ENCODE measurements at places on chromosomes 11 and 22.

DNA sequence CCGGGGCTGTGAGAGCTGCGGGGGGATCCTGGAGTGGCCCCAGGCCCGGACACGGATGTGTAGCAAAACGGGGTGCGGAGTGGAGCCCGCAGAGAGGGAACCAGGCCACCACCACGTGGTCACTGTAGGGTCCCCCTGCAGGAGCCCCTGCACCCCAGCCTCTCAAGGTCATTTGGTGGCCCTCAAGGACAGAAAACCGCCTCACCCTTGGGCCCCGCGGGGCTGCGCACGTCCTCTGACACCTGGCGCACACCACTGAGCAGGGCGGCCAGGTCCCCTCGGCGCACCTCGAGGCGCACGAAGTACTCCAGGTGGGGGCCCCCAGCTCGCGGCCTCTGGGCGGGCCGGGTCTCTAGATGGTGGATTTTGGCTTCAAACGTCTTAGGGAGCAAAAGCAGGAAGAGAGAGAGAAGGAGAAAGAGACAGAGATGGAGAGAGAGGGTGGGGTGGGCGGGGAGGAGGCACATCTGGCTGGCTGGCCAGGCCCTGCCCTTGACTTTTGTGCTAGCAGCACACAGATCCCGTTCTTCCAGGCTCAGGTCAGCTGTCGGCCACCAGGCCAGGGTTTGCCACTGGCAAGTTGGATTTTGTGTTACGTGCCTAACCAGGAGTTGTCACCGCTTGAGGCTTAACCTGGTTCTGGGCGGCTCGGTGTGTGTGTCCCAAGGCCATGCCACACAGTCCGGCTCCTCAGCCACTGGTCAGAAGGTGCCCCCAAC lies 3.2 kb downstream of the TH start:
- DNase-seq = peak; percentile 44

DNA sequence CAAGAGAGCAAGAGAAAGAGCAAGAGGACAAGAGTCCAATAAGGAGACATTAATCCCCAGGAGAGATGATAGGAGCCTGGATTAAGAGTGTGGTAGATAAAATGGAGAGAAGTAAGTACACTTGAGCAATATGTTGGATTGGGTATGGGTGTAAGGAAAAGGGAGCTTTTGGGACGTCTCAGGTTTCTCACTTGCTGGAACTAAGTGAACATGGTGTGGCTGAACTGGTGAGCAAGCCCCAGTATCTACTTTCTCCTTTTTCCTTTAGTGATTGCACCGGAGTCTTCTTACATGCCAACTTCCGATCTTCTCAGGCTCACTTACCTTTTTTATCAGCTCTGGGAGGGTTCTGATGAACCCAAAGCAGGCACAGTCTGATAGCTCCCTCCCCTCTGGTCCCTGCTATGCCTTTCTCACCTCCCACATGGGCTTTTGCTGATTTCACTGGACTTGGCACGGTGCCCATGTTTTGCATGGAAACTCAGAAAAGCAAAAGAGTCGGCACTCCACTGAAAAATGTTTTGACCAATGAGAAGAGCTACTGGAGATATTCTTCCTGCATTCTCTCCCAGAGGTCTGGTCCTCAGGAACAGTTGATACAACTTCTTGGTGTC lies 14.5 kb upstream of the APLNR start:
- no peak for DNase-seq

DNA sequence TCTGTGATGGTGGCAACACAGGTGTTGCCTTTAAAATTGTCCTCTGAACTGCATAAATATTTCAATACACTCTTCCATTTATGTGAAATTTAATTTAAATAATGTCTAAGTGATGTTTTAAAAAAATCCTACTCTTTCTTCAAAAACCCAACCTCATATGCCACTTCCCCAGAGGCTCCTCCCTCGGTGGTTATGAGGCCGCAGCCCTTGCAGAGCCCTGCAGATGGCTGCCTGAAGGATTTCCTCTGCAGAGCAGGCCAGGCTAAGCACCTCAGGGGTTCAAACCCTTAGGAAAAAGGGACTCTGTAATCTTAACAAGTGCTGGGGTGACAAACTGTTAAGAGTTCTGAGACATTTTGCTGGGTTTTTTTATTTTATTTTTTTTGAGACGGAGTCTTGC lies 25.2 kb downstream of the MORC2 start:
- DNase-seq = no peak

GRCh38 chr11:8025123-8025522 lies 38.0 kb downstream of the EIF3F start:
- DNase-seq = no peak

GRCh38 chr11:67544616-67545242 lies 21.5 kb upstream of the CABP2 start:
- DNase-seq = no peak

DNA sequence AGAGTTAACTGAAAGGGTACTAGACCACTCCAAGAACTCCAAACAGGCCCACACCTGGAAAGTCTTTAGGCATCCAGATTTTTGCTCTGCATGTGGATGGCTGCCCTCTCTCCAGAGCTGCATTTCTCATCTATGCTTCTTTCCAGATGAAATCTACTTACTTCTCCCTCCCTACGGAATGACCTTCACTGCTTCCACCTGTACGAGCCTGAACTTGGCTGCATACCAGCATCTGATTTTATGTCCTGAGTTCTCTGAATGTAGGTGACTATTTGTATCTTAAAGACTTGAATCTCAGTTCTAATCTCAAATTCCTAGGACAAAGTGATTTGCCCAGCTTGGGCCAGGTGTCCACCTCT lies 13.3 kb downstream of the CELF1 start:
- no peak for DNase-seq

DNA sequence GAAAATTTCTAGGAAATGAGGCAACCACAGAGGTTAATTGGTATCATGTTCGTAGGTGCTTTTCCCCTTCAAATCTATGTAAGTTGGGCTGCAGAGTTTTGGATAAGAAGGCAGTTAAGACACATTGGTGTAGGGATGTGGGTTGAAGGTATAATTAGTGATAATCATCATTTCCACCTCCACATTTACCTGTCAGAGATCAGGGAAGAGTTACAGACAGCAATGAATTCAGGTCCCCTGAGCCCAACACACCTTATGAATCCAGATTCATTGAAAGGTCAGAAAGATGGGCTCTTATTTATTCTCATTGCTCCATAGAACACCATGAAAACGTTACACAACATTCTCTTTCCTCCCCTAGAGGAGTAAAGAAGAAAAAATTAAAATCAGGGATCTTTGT lies 308.7 kb downstream of the C11orf87 start:
- no peak for DNase-seq

DNA sequence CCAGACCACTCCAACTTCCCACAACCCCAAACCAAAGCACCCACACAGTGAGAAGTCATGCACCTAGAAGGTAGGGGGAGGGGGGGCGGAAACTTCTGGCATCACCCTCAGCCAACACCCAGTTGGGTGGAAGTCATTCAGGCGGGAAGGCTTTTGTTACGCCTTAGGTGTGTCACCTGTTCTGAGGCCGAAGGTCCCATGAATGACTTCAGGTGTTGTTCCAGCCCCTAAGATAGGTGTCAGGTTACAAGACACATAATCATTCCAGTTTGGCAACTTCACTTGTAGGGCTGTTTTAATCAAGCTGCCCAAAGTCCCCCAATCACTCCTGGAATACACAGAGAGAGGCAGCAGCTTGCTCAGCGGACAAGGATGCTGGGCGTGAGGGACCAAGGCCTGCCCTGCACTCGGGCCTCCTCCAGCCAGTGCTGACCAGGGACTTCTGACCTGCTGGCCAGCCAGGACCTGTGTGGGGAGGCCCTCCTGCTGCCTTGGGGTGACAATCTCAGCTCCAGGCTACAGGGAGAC lies at the start of gene TMPRSS4:
TSS of gene TMPRSS4 (plus strand) at position 325 of the 528 bp plus-strand sequence. CDS start 225 bp downstream, outside the sequence.
- peak; percentile 95 for DNase-seq

- DNase-seq = peak; percentile 73
Measured at GRCh38 chr22:29348956-29349355, 33.5 kb upstream of the RASL10A start.

DNA sequence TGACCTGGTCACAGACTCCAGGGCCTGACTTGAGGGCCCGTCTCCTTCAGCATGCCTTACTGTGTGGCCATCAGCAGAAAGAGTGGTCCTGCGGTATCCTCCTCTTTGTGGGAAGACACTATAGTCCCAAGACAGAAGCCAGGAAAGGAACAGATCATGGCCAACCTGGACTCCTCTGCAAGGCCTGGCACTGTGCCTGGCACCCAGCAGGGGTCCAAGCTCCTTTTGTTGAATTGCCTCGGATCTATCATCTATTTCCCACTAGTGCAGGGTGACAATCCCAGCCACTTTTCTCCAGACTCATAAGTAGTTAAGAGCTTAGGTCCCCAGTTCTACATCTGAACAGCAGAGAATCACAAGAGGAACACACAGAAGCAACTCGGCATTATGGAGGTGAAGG lies 27.0 kb downstream of the DSCAML1 start:
- no peak for DNase-seq

DNA sequence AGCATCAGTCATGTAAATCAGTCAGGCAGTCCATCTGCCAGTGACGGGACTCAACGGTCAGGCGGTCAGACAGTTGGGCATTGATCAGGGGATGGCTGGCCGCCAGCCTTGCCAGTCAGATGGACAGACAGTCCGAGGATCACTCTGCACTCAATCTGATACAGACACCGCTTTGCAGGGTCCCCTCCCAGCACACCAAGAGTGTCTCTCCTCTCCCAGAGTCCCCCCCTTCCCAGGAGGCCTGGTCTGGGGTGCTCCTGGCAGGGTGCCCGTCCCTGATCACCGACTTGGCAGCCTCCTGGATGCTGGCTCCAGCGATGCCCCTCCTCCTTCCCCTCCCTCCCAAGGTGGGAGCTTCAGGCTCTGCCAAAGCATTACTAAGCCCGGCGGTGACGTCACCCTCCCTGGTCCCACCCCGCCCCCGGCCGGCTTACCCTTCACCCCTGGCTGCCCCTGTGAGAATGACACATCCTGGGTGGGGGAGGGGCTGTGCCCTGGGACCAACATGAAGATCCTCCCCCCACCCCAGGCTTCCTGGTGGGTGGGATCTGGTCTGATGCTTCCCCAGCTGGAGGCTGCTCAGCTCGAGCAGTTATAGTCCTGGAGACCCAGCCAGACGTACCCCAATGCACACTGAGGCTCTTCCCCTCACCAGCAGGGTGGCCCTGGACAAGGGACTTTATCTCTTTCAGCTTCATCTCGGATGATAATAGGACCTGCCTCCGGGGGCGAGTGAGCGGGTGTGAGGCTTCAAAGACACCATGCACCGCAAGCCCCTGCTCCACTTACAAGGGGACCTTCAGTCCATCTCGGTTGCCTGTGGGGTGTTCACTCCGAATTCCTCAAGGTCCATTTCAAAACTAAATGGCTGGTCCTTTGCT lies 69.2 kb downstream of the CD82 start:
- peak; percentile 56 for DNase-seq

DNA sequence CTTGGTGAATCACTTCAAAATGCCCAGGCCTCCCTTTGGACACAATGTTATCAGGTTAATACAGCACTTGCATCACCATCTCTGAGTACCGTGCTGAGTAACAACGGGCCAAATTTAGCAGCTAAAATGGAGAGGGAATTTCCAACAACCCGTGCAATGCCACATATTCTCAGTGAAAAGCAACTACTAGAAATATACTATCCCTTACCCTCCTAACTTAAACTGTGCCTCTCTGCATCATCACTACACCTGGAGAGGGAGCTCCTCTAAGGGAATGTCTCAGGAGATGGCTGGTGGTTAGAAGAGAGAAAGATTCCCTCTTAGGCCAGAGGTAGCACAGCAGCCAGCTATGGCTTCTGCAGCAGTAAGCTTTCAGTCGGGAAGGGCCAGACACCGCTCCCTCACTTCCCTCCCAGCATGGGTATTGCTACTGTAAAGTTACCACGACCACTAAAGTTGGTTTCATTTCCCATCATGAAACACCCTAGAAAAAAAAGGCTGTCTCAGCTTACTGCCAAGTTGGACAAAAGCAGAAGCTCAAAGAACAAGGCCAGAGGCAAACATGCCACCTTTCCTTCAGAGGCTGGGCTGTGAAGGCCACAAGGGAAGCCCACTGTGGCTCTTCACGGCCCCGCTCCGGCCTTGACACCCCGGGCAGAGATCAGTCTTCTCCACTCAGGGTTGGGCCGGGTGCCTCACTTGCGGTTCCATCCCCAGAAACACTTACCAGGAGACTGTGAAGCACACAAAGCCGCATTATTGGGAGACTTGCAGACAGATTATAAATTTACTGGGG lies 3.9 kb downstream of the MAML2 start:
- no peak for DNase-seq
